ENCODE measurements at places on chromosomes 7 and 10.

DNA sequence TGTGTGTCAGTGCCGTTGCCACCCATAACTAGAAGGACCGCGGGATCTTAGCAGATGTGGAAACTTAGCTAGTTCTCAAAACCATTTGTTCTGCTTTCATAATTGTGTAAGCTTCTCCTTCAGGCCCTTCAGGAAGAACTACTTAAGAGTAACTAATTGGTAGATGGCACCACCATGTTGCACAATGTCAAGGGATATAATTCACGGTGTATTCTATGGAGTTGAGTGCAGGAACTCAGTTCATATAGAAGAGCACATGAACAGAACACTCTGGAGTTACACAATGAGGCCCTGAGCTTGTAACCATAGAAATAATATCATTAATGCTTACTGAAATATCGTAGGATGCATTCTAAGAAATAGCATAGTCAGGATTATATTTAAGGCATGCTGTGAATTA, 126.5 kb upstream of the GAD2 start:
- DNase-seq = no peak

- no peak for DNase-seq
Measured at GRCh38 chr10:122707535-122707934, 7.9 kb upstream of the C10orf120 start.

- no peak for DNase-seq
Measured at GRCh38 chr7:28104041-28104541, 76.5 kb downstream of the JAZF1 start.

DNA sequence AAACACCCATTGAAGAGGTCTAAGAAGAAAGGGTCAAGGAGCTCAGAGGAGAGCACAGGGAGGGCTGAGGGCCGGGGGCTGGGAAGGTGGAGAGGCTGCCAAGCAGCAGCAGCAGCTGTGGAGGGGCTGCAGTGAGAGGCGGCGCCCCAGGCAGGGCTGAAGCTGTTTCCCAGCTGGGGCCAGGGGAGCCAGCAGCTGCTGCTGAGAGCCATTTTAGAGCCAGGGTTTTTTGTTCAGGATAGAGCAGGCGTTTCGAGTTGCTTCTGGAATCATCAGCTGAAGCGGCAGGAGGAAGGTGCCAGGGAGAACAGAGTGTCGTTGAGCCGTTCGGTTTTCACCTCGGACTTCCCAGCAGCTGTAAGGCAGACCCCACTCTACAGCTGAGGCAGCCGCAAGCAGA, 62.7 kb downstream of the LANCL2 start:
- DNase-seq = no peak

- DNase-seq = no peak
Measured at GRCh38 chr10:70090951-70091350, 38.3 kb downstream of the MACROH2A2 start.

GRCh38 chr7:50860174-50860573, 77.5 kb upstream of the GRB10 start:
- no peak for DNase-seq

- DNase-seq = peak; percentile 92
Measured at GRCh38 chr7:106659963-106660861, 746 bp downstream of the CCDC71L start.
